ENCODE measurements at places on chromosomes 13 and 19.

- H3K27ac ChIP-seq, result no peak overlapping the region
- no peaks in the 10 kb centered on the region for H3K4me1 ChIP-seq
- H3K27me3 ChIP-seq, result no peaks in the 10 kb centered on the region
- DNase-seq, result no peak
- no peak overlapping the region for H3K4me3 ChIP-seq
Observed at GRCh38 chr13:21929400-21929799, 258.5 kb downstream of the FGF9 start.

GRCh38 chr13:43432958-43433357 is 353.8 kb downstream of the ENOX1 start:
- no peaks in the 10 kb centered on the region for H3K4me1 ChIP-seq
- DNase-seq, result no peak
- H3K36me3 ChIP-seq, result no peaks in the 10 kb centered on the region
- no peak overlapping the region for H3K4me3 ChIP-seq
- peaks cover 8% of the 10 kb centered on the region for H3K27me3 ChIP-seq
- no peak overlapping the region for H3K27ac ChIP-seq

GRCh38 chr19:18539372-18539771 is 4.0 kb downstream of the FKBP8 start:
- H3K4me3 ChIP-seq, result no peak overlapping the region
- peaks cover 41% of the 10 kb centered on the region for H3K36me3 ChIP-seq
- no peaks in the 10 kb centered on the region for H3K27me3 ChIP-seq
- DNase-seq, result no peak
- no peak overlapping the region for H3K27ac ChIP-seq

GRCh38 chr13:95713651-95714050 is 36.7 kb downstream of the DNAJC3 start:
- no peak overlapping the region for H3K4me3 ChIP-seq
- no peaks in the 10 kb centered on the region for H3K27me3 ChIP-seq
- no peaks in the 10 kb centered on the region for H3K4me1 ChIP-seq
- DNase-seq, result no peak

DNA sequence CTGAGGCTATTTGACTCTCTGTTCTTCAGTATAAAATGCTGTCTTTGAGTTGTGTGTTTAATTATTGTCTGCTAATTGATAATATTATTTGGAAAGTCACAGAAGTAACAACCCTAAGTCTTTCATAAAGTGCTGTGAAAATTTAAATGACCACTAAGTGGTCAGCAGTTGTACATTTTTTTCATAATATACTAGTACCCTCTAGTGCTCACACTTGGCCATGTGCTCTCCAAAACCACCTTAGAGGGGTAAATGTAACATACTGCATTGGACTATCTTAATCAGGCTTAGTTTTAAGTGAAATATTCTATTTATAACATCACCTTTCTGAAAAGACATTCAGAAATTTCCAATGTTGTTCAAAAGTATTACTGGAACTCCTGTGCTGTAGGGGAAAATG is 745.3 kb downstream of the GPC5 start:
- no peak overlapping the region for H3K27ac ChIP-seq
- no peaks in the 10 kb centered on the region for H3K27me3 ChIP-seq
- DNase-seq, result no peak
- H3K4me3 ChIP-seq, result no peak overlapping the region
- H3K4me1 ChIP-seq, result no peaks in the 10 kb centered on the region

- H3K4me1 ChIP-seq, result peaks cover 2% of the 10 kb centered on the region
- no peak overlapping the region for H3K4me3 ChIP-seq
- no peaks in the 10 kb centered on the region for H3K36me3 ChIP-seq
- no peaks in the 10 kb centered on the region for H3K27me3 ChIP-seq
- no peak overlapping the region for H3K27ac ChIP-seq
Observed at GRCh38 chr13:73171926-73172325, 113.1 kb downstream of the KLF5 start.

DNA sequence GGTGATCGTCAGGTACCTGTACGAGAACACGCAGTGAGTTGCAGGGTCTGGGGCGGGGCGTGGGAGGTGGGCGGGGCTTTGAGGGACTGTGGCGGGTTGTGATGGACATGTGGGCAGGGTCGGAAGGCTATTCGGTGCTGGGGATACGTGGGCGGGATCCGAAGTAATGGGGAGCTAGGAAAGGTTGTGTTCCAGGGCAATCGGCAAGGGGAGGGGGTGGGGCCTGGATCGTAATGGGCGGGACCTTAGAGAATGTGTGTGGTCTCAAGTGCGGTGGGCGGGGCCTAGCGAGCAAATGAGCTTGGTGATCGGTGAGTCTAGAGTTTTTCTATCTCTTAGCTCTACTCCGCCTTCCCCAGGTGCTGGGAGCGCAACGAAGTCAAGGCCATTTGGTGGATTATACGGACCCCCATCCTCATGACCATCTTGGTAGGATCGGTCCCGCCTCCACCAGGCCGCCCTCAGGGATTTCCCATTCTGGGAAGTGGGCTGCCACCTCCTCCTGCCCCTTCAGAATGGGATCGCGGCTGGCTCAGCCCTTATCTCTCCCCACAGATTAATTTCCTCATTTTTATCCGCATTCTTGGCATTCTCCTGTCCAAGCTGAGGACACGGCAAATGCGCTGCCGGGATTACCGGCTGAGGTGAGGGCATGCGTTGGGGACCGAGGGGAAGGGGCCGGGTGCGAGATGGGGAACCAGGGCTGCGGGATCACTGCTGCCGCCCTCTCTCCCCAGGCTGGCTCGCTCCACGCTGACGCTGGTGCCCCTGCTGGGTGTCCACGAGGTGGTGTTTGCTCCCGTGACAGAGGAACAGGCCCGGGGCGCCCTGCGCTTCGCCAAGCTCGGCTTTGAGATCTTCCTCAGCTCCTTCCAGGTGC is 9.6 kb downstream of the GIPR start:
- H3K4me3 ChIP-seq, result peak overlapping the region; percentile 70
- DNase-seq, result peak; percentile 87
- H3K4me1 ChIP-seq, result peaks cover 29% of the 10 kb centered on the region

- H3K27ac ChIP-seq, result no peak overlapping the region
- peaks cover 5% of the 10 kb centered on the region for H3K4me1 ChIP-seq
- no peak overlapping the region for H3K4me3 ChIP-seq
- peaks cover 7% of the 10 kb centered on the region for H3K36me3 ChIP-seq
- no peak for DNase-seq
- no peaks in the 10 kb centered on the region for H3K27me3 ChIP-seq
Observed at GRCh38 chr19:3655402-3656072, 28.9 kb upstream of the CACTIN start.

DNA sequence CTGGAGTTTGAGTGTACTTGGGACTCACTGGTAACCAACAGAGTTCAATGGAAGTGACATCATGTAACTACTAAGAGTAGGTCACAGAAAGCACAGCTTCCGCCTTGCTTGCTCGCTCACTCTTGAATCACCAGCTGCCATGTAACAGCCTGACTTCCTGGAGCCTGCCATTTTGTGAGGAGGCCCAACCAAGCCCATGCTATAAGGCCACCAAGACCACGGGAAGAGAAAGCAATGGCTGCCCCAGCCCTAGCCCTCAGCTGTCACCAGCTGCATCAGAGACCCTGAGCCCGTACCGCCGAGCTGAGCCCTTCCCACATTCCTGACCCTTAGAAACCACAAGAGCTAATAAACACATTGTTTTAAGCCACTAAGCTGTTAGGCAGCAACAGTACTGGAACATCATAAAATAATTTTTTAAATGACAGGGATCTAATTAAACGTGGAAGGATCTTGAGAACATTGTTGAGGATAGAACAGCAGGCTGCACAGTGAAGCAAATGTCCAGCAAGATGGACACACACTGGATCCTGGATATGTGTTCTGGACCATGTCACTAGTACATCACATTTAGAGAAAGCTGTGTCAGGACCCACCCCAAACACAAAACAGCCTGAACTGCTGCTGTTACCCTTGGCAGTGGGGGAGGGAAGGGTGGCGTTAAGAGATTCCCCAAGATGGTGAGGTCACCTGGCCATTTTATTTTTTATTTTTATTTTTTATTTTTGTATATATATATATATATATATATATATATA is 21.7 kb upstream of the LDLR start:
- H3K4me1 ChIP-seq, result peaks cover 6% of the 10 kb centered on the region
- no peak overlapping the region for H3K4me3 ChIP-seq
- peaks cover 20% of the 10 kb centered on the region for H3K36me3 ChIP-seq
- no peak overlapping the region for H3K27ac ChIP-seq
- DNase-seq, result no peak

DNA sequence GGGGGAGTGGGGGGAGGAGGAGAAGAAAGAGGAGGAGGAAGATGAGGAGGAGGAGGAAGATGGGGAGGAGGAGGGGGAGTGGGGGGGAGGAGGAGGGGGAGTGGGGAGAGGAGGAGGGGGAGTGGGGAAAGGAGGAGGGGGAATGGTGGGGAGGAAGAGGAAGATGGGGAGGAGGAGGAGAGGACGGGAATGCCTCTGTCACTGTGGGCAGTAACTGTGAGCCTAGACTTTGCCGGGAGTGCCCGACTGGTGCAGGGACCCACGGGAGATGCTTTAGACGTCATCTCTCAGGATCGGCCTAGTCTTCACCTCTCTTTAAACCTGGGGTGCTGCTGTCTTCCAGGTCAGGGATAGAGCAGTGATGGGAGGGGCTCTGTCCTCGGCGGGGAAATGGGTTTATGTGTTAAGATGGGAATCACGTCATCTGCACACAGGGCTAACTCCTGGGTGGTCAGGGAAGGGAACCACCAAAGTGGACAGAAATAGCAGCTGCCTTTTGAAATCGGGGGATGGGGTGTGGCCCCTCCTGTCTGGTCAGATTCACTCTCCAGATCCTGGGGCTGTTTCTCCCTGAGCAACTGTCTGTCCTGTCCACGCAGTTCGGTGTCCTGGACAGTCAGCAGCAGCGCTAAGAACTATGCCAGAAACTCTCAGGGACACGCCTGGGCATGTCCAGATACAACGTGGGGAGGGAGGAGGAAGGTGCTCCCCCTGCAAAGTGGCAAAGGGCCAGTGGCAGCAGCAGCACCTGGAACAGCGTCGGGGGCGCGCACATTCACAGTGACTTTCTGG is 26.9 kb downstream of the GAS6 start:
- H3K36me3 ChIP-seq, result peaks cover 1% of the 10 kb centered on the region
- H3K27ac ChIP-seq, result peak overlapping the region; percentile 64
- peaks cover 22% of the 10 kb centered on the region for H3K4me1 ChIP-seq
- no peak overlapping the region for H3K4me3 ChIP-seq
- no peak for DNase-seq

DNA sequence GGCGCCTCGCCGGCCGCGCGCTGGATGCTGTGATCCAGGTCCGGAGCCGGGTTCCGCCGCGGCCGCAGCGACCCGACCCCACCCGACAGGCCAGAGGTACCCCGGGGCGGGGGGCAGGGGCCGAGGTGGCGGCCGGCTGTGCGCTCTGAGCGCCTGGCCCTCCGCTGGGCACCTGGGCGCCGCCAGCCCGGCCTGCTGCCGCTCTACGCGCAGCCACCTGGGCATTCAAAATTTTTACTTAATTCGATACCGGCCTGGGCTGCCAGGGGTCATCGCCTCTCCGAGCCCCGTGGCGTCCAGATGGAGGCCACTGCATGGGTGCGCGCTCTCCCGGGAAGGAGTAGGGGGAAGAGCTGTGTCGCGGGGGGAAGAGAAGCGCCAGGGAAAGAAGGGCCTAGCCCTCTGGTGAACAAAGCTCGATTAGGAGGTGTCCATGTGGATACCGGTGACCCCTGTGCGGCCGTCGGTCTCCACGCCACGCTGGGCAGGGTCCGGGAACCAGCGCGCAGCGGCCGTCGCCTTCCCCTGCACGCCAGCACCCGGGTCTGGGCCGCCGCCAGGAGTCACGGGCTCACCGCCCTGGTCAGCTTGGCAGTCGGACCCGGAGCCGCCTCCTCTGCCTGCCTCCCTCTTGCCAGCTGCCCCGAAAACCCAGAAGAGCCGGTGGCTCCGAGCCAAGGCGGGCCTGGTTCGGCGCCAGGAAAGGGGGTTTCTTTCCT is 666 bp downstream of the BIVM start:
- H3K36me3 ChIP-seq, result peaks cover 14% of the 10 kb centered on the region
- no peaks in the 10 kb centered on the region for H3K27me3 ChIP-seq
- H3K27ac ChIP-seq, result peak overlapping the region; percentile 87
- peak overlapping the region; percentile 87 for H3K4me3 ChIP-seq

GRCh38 chr19:44111910-44112463 is 1.2 kb upstream of the ZNF225 start:
- H3K4me3 ChIP-seq, result peak overlapping the region; percentile 10
- H3K27me3 ChIP-seq, result no peaks in the 10 kb centered on the region
- no peak overlapping the region for H3K27ac ChIP-seq
- peaks cover 28% of the 10 kb centered on the region for H3K4me1 ChIP-seq
- DNase-seq, result no peak

- H3K36me3 ChIP-seq, result peaks cover 22% of the 10 kb centered on the region
- peak within 1 kb of the TSS; percentile 48 for H3K27ac ChIP-seq
- H3K4me3 ChIP-seq, result no peak within 1 kb of the TSS
Observed at GRCh38 chr19:58511353-58512208, at the start of gene SLC27A5. Gene SLC27A5, minus strand, starts transcription at chr19:58511992. Its CDS starts 37 bp downstream, at chr19:58511955.

- H3K4me3 ChIP-seq, result no peak overlapping the region
- H3K27ac ChIP-seq, result no peak overlapping the region
- DNase-seq, result no peak
- H3K4me1 ChIP-seq, result peaks cover 6% of the 10 kb centered on the region
Observed at GRCh38 chr19:17982430-17982829, 15.5 kb downstream of the KCNN1 start.

DNA sequence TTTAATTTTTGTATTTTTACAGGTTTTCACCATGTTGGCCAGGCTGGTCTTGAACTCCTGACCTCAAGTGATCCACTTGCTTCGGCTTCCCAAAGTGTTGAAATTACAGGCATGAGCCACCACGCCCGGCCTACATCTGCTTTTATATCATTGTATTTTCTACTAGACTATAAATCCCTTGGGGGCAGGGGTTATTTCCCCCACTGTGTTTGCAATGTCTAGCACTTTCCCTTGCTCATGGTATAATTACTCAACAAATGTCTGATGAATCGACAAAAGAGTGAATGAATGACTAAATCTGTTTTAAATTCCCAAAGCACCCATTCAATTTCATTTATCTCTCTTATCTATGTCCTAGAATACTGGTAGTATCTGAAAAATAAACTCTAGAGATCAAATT is 244.5 kb upstream of the CSNK1A1L start:
- no peak for DNase-seq
- H3K27me3 ChIP-seq, result no peaks in the 10 kb centered on the region
- H3K4me3 ChIP-seq, result no peak overlapping the region
- no peak overlapping the region for H3K27ac ChIP-seq
- H3K4me1 ChIP-seq, result no peaks in the 10 kb centered on the region

- peaks cover 4% of the 10 kb centered on the region for H3K27me3 ChIP-seq
- peak; percentile 95 for DNase-seq
- peak overlapping the region; percentile 20 for H3K4me3 ChIP-seq
- peaks cover 76% of the 10 kb centered on the region for H3K4me1 ChIP-seq
Observed at GRCh38 chr13:30744056-30744680, 8.8 kb downstream of the ALOX5AP start.

GRCh38 chr19:18764591-18765051 is 26.5 kb downstream of the COMP start:
- no peaks in the 10 kb centered on the region for H3K4me1 ChIP-seq
- no peaks in the 10 kb centered on the region for H3K36me3 ChIP-seq
- DNase-seq, result no peak
- H3K27me3 ChIP-seq, result no peaks in the 10 kb centered on the region
- no peak overlapping the region for H3K27ac ChIP-seq
